ENCODE measurements at places on chromosomes 4 and X. TPM values are rescaled to one million over a fixed set of nuclear protein-coding genes. Genes with fewer than 3 reads are reported as not detected.

GRCh38 chr4:186132577-186133242 lies 28.2 kb downstream of the FAM149A start:
- peak; percentile 8 for DNase-seq

DNA sequence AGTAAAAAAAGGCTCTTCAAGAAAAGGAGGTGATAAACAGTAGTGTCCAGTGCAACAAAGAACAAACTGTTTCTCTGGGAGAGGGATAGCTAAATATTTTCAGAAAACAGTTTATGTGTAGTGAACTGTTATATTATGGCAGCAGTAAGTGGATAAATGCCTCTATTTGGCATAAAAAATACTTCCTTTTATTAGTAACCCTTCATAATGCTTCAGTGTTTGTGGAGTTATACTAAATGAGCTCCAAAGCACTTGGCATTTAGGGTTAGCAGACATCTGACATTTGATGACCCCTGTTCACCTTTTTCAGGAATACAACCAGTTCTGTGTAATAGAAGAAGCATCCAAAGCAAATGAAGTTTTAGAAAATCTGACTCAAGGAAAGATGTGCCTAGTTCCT lies 31.9 kb downstream of the TRAPPC11 start:
- DNase-seq, result no peak

DNA sequence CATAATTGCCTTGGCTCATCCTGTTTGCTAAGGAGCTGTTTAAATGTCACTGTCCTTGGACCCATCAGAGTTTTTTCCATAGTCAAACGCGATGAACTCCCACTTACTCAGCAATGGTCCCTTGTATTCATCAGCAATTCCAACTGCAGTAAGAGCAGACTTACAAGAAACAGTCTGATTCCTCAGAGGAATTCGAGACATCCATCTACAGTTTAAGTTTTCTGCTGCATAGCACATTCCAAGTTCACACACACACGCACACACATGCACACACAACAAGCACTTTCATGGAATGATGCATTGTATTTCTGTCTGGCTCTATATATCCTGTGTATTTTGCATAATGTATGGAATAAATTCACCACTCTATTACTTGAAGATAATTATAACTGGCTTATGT lies 32.7 kb upstream of the TMEM150C start:
- no peak for DNase-seq

The MAGEA8 gene
- total RNA-seq, result 1.1 TPM

DNA sequence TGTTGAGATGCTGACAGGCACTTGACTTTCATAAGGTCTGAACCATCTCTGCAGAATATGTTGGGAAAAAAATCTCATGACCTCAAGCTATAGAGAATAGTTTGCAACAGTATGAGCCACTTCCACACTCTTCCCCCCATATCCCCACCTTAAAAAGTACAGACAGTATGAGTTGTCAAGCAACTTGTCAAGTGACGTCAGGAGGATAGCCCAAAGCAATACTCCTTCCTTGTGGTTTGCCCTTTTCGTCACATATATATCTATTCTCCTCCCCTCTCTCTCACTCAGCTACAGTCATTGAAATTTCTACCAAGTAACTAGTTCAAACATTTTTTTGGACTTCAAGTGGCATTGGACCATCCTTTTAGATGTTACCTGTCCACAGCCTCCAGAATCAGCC lies 67.7 kb downstream of the MCF2 start:
- no peak for DNase-seq

DNA sequence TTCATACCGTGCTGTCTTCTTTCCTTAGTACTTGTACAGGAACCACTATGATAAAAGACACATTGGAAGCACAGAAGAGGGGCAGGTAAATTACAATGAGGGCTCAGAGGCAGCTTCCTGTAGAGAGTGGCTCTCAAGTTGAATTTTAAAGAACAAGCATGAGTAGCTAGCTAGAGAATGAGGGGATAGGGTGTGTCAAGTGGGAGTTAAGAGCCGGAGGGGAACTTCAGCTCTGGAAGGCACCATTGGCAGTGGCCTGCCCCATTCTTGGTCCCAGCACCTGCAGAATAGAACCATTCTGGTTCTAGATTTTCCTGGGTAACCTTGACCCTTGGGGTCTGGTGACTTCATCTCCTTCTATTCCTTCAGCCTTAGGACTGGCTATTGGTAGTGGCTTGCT lies 34.0 kb upstream of the JADE1 start:
- no peak for DNase-seq

DNA sequence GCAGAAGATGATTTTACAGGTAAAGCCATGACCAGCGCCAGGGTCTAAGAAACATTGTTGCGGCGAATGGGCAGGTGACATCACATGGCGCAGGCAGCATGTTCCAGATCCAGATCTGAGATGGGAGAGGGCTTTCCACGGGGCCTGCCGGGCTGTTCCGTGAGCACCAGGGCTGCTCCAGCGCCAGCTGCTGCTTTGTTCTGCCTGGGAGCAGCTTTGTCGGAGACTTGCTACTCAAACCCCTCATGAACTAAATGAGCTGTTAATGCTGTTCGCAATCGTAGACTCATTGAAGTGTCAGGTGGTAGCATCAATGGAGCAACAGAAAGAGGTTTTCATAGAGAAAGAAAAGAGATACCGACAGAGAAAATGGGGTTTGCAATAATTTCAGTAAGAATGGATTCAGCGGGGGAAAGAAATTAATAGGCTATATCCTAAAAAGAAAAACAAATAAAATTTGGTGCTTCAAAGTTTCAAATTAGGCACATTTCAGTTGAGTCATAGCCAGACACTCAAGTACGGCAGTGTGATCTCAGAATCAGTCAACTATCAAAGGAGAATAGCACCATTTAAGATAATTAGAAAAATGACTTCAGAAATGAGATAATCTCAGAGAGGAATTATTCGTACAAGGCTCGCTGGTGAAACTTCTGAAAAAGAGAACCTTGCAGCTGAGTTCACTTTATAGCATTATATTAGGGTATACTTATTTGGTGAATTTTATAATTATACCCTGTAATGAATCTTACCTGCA lies 23.9 kb downstream of the SORBS2 start:
- DNase-seq, result no peak

DNA sequence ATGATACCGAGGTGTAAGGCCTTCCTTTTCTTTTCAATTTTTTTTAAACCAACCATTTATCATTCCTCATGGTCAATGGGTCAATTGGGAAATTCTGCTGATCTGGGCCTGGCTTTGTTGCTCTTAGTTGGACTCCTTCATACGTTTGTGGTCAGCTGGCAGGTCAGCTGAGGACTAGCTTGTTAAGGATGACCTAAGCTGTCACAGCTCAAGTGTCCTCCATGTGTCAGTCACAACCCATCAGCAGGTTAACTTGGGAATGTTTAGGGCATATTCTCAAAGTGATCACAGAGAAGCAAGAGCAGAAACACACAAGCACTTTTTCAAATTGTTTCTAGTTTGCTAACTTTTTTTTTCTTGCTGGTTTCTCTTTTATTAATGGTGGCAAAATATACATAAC lies 117.4 kb upstream of the MAB21L2 start:
- DNase-seq, result no peak

The DDIT4L gene
- total RNA-seq, result not detected

The CTAG1A gene
- not detected for total RNA-seq

GRCh38 chrX:153723351-153724251 lies 586 bp downstream of the BCAP31 start:
- peak; percentile 32 for DNase-seq

The F8A3 gene
- total RNA-seq, result 1.1 TPM

DNA sequence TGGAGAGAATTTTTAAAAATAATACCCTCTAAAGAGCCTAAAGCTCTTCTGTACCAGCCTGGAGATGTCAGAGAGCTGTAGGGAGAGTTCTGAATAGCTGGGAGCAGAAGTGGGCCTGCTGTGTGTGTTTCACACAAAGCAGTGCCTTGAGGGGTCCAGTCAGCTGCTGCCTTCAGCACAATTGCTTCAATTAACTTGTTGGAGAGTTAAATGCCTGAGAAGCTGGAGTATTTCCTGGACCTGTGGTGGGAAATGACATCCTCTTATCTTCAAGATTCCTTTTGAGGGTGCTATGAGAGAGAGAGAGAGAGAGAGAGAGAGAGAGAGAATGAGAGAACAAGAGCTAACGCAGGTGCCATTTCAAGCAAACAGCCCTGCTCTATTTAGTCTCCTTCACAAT lies 96.2 kb upstream of the IL1RAPL2 start:
- DNase-seq, result no peak

- no peak for DNase-seq
Observed at GRCh38 chr4:109990261-109991257, 77.9 kb downstream of the EGF start.

DNA sequence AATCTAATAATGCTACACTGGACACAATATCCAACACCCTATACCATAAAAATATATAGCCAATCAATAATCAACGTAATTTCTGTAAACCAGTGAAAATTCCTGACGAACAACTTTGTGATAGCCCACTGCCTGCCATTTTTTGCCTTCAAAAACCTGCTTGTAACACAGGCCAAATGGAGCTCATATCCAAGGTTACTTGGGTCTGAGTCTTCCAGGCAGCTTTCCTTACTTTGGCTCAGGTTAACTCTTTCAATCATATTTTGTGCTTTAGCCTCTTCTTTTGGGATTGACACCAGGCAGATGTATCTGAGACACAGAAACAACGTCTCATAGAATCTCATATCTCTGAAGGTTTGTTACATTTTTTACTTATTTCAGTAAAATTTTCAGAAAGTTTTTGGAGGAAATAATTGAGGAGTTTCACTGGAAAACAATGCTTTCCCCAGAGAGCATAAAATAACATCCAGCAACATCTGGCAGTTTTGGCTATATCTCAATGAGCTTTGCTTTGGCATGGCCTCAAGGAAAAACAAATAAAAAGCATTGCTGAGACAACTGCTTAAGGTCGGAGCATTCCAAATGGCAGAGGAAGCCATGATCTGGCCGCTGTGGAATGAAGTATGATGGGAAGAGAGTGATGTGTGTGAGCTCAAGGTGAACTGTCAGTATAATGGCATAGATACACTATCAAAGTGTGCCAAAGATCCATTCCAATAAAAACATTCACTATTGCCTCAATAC lies 162.9 kb upstream of the SPIN4 start:
- peak; percentile 56 for DNase-seq

DNA sequence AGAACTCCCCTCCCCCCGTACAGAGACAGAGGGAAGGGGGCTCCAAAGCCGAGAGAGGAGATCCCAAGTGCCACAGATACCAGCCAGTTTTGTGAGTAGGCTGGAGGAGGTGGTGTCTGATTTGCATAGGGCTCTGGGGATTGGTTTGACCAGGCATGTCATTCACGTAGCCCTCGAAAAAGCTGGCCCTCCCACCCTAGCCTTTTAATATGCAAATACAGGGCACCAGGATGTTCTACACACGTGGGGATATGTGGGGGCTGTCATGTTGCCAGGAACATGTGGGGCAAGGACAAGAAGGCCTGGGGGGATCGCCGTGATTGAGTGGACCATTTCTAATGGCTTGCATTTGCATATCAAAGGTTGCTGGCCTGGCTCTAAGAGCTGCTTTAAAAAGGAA lies 272.9 kb downstream of the PPP1R2C start:
- DNase-seq, result no peak

GRCh38 chr4:14254252-14254651 lies 626.7 kb upstream of the BOD1L1 start:
- DNase-seq, result peak; percentile 57

DNA sequence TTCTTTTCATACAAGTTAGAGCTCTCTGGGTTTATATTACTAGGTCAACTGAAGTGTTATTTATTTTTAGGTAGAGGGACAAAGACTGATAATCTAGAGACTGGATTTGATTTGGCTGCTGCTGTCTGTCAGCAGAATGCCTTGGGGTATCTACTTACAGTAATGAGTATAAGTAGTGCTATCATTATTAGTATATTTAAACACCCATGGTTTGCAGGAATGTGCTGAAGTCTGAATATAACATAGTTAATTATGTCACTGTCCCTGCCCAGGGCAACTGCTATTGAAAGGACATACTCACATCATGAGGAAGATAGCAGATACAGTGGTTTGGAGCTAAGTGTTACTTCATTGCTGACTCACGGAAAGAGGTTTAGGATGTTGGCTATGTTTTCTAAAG lies 76.2 kb downstream of the PRRG1 start:
- DNase-seq, result no peak

The UGT2A3 gene
- not detected for total RNA-seq

- DNase-seq, result no peak
Observed at GRCh38 chr4:8478801-8479744, 38.5 kb downstream of the TRMT44 start.

- DNase-seq, result no peak
Observed at GRCh38 chr4:178812866-178813265, 1370.6 kb upstream of the AGA start.

The ASB9 gene
- total RNA-seq, result 12.3 TPM

DNA sequence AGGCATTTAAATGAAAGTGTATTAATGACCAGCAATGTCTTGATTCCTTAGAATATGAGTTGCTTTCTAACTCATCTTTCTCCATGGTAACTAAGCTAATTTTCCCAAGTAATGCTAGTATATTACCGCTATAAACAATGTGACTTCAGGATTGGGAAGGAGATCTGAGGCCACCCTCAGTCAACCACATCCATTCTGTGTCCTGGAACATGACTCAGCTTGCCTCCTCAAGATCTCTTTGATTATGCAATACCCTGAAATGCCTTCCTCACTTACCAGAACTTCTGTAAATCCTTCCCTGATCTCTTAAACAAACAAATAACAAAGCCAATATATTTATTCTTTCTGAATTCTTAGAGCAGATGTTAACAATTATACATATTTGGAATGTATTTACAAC lies 1495.5 kb downstream of the PCDH18 start:
- peak; percentile 0 for DNase-seq

- DNase-seq, result peak; percentile 87
Observed at GRCh38 chrX:44071847-44072551, 98.8 kb upstream of the NDP start.

GRCh38 chr4:7398788-7399439 lies 35.8 kb downstream of the PSAPL1 start:
- DNase-seq, result no peak

The FAM149A gene
- total RNA-seq, result not detected

- peak; percentile 9 for DNase-seq
Observed at GRCh38 chr4:52665592-52665991, 6.5 kb upstream of the USP46 start.

The AMER1 gene
- 1.9 TPM for total RNA-seq

The HTN1 gene
- total RNA-seq, result not detected

GRCh38 chr4:47717188-47717587 lies 120.7 kb downstream of the CORIN start:
- DNase-seq, result no peak

- DNase-seq, result no peak
Observed at GRCh38 chrX:130738638-130739195, 164.3 kb downstream of the ENOX2 start.

The ZFP42 gene
- 0.24 TPM for total RNA-seq

The HTR2C gene
- 0.24 TPM for total RNA-seq

DNA sequence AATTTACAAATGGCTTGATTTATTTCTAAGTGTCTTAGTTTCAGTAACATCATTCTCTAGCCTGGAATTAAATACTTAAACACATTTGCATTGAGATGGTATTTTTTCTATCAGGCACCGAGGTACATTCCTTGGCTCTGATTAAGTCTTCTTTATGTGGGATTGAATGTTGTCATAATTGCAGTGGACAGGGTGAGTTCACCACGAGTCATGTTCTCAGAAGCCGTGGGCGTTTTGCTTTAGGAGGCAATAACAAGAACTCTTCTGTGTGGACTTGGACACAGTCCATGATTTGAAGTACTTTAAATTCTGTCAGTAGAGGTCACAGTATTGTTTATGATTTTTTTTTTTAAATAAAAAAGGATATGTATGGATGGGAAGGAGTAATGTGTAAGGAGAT lies 57.1 kb upstream of the EFHC2 start:
- DNase-seq, result peak; percentile 91
